ENCODE measurements at places on chromosomes 4 and X.

- peak; percentile 89 for DNase-seq
These were observed 179.0 kb downstream of the KCNIP4 start for GRCh38 chr4:21769404-21770147.

DNA sequence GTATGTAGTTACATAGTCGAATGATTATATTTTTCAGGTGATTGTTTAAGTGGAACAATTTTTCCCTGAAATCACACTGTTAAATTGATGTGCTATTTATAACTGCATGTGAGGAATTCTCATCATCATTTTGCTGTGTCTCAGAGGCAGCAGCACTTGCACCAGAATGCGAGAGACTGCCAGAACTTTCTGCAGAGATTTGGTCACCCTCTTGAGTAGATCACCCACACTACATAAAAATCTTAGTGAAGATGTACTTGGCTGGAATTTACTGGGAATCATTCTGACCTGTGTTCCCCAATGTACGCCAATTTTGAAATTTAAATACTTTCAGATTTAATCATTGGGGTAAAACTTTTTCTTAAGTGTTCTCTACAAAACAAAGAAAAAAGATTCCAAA, 5.4 kb downstream of the UGT2B4 start:
- no peak for DNase-seq

GRCh38 chrX:140447150-140447549, 57.7 kb downstream of the SOX3 start:
- DNase-seq, result peak; percentile 19

- DNase-seq, result no peak
These were observed 523.6 kb downstream of the TRAM1L1 start for GRCh38 chr4:116561768-116562167.

DNA sequence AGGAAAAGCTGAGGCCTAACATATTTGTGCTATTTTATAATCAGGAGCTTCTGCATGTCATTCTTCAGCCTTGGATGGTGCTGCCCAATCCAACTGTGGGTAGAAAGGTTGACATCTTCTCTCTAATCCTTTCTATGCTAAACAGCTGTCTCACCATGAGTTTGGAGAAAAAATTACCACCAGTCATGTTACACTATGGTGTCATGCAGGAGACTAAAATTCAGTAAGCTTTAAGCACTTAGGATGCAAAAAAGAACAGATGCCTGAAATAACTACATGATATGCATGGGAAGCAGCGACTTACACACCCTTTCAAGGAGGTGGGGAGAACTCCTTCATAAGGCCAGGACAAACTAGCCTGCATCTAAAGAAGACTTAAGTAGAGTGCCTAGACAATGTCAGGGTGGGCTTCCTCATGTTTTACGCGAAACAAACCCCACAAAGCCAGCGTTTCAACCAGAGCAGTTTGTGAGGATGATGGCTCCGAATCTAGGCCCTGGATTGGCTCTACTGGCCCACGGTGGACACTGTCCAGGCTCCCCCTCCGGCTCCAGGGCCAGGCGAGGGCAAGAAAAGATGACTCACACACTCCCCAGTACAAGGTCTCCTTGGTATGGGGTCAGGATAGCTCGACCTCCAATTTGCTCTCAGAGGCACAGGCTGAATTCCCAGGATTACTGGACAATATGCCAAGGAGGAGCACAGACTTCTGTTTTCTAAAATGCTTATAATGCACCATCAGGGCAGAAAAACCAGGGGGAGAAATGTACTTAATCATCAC, 45.1 kb downstream of the STX18 start:
- DNase-seq, result no peak

DNA sequence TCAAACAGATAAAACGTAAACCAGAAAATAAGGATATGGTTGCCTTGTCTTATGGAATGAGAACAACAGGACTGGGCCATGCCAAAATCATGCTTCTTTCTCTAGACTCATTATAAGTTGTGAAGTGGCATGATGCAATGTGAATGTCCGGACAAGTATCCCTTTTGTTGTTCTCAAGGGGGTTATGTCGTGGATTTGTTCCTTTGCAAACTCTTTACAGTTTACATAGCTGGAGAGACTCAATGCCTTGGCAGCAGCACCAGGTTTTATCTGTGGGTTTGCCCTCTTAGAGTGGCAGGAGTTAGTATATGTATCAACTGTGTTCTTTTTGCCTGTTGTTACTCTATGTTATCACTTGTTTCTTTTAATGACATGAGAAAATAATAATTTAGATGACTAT, 41.4 kb downstream of the SPRY1 start:
- no peak for DNase-seq

GRCh38 chr4:23041501-23041900, 348.8 kb downstream of the GBA3 start:
- DNase-seq, result no peak

DNA sequence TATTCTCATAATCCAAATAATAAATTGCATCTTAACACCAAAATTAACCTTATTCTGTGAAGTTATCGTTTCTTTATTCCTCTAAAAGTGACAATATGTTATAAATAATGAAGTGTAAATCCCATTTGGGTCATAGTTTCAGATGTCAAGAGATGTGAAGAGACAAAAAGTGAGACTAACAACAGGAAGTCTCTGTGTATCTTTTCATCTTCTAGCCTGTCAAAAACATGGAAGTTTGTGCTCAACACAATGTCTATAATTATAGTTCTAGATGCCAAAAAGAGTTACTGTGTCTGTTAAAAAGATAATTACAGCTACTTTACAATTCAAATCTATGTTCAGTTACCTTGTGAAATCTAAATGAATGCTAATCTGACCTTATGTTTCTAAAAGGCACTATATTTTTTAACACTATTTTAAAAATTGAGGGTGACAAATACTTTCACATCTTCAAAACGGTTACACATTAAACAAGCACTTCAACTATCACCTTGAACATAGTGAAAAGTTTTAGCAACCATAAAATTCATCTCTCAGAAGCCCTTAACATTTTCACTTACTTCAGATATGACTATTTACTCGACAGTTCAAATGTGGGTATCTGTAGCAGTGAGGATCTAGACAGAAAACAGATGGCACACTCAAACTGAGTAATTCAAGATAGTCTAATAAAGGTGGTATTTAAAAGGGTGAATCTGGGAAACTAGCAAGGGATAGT, 509.8 kb downstream of the ARAP2 start:
- DNase-seq, result no peak

DNA sequence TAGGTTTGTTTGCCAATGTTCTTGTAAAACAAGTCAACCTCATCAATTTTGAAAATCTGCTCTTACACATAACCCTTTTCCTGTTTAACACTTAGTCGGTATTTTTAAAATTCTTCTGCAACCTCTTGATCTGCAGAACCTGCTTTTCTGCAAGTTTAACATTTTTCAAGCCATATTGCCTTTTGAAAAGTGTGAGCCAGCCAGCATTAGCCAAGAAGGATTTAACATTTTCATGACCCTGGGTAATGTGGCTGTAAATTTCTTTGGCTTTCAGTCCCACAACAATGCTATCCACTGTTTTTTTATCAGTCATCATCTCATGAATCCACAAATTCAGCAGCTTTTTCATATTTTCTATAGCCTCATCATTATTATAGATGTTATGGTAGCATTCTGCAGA, 956.5 kb downstream of the FAT4 start:
- DNase-seq, result no peak

DNA sequence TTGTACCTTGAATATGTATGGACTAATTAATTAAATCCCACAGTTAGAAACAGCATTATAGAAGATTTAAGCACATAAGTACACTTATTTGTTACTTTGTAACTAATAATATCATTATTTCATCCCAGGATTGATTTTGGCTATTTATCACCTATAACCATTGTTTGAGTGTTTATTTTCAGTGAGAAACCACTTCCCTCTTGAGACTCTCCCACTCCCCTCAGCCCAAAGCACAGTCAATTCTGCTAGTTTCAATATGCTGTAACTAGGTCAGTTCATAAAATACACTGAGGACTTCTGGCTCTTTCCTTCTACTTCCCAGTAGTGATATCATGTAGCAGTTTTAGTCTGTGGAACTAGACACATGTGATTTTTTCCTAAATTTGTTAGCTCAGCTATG, 16.3 kb downstream of the OFD1 start:
- DNase-seq, result no peak

- no peak for DNase-seq
These were observed 9.4 kb downstream of the KLF3 start for GRCh38 chr4:38673130-38673978.

- DNase-seq, result no peak
These were observed 425.9 kb downstream of the RPA4 start for GRCh38 chrX:97309487-97310116.

DNA sequence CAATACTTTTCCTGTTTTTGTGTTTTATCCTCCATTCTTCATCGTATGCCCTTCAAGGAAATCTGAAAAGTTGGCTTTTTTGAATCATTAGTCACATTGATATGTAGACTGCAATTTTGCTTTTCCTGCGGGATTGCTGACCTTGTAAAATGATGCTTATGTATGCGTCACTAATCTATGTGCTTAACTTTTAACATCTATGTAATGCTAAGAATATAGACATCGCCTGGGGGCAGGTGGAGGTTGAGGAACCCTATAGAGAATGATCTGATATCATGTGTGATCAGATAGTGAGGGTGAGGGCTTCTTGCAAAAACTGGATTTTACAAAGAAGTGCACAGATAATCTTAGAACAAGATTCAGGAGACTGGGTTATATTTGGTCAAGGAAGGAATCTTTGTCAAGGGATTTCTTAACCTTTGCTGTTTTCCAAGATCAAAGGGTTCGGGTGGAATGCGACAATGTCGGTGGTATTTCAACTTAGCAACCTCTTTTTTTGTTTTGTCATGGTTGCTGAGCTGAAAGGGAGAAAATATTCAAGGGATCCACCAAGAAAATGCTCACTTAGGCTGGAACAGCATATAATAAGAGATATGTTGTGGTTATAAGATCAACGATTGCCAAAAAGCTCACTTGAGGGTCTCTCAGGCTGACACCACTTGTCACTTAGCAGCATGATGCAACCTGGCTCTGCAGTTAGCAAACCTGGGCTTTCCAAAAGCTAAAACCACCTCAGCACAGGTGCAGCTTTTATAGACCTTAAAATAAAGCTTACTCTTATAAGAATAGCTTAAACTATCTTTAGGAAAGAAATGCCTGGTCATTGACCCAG, 70.6 kb upstream of the PUDP start:
- DNase-seq, result no peak

GRCh38 chrX:133171962-133172708, 46.0 kb downstream of the TFDP3 start:
- peak; percentile 0 for DNase-seq

GRCh38 chrX:44247468-44247867, 96.0 kb downstream of the EFHC2 start:
- DNase-seq, result no peak

DNA sequence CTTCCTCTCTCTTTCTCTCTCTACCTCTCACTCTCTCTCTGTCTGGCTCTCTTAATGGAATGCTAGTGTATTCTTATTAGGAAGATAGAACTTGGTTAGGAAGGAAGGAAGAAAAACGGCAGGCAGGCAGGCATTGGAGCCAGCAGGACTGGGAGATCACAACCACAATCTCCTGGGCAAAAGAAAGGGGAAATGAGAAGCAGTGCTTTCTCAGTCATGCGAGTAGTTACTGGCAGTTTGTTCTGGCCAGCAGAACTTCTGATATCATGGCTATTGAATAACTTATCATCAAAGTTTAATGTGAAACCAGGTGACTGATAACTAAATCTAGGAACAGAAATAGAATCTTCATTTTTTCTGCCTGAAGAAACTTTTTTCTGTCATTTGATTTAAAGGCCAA, 60.9 kb upstream of the PAGE1 start:
- no peak for DNase-seq

DNA sequence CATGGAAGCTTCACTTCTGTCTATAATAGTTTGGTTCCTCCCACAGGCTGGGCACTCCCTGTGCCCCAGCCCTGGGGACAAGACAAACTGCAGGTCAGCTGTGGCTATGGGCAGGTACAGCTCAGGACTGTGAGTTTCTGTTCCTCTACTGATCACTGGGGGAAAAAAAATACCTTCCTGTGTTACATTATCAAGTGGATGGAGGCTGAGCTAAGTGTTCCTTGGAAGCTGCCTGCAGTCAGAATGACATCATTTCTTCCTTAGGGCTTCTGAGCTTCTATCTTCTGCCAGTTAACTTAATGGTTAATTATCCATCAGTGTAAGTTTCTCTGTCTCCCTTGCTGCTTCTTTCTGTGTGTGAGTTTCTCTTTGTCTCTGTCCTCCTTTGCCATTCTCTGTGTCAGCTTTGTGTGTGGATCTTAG, 4.6 kb downstream of the RAB33A start:
- DNase-seq, result peak; percentile 12

- DNase-seq, result peak; percentile 22
These were observed 2.4 kb upstream of the SLC9A6 start for GRCh38 chrX:135982860-135983259.

DNA sequence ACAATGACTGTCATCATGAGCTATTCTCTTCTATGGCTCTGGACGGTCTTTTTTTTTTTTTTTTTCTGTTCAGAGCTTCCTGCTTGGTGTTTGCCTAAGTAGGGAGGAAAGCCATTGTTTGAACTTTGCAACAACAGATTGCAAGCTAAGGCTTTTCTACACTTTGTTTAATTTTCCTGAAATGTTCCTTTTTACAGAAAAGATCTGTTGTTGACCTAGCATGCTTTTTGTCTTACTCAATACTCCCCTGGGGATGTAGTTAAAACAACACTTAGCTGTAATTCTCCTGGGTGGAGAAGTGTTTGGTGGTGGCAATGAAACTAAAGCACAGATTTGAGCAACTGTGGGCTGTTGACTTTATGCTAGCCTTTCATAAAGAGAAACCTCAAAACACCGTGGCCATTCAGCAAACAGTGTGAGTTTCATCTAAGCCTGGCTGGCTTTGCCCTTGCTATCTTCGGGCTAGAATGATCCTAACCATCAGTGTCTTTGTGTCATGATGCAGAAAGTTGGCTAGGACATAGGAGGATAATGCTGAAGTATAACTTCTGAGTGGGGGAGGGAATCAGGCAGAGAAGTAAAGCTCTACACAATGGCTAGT, 110.5 kb downstream of the ANXA3 start:
- peak; percentile 19 for DNase-seq

- DNase-seq, result no peak
These were observed 148.4 kb upstream of the FGF16 start for GRCh38 chrX:77298790-77299189.

DNA sequence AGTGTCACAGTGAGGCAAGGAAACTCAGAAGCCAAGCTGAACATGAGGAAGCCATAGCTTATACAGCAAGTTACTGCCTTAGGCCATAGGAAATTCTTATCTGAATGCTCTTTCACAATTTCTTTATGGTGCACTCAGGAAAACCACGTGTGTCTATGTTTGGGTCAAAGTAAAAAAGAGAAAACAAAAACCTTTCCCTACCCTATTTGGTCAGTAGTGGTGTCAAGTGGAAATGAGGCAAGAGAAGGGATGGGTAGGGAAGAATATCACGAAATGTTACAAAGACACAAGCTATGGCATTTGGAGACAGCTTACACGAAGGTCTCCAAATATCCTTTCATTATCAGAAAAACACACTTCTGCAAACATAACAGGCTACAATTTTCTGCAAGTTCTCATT, 83.4 kb upstream of the INPP4B start:
- no peak for DNase-seq

Data from ELR (cell line).